Stimulated activated CD4-positive, alpha-beta T cell treated with anti-CD3 and anti-CD28 coated beads, Interleukin-1b, Interleukin-23, amount 100 ng/mL, for 1 hour (primary cell): ENCODE measurements at places on chromosomes 5 and 9.

DNA sequence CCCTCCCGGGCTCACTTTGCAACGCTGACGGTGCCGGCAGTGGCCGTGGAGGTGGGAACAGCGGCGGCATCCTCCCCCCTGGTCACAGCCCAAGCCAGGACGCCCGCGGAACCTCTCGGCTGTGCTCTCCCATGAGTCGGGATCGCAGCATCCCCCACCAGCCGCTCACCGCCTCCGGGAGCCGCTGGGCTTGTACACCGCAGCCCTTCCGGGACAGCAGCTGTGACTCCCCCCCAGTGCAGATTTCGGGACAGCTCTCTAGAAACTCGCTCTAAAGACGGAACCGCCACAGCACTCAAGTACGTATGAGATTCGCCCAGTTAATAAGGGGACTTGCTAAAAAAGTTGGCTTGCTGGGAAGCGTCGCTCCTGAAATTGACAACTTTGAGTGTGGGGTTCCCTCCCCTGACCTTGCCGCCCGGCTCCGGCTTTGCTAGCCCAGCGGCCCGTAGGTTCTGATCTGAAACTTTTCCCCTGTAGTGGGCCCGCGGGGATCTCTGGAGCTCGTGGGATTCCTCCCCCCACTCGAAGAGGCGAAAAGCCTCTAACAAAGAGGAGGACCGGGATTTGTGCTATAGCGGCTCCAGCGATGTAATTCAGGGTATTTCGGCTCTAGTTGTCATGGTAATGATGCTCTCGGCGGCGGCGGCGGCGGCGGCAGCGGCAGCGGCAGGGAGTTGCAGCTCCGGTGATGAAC, 572 bp downstream of the NR4A3 start:
- DNase-seq = no peak

DNA sequence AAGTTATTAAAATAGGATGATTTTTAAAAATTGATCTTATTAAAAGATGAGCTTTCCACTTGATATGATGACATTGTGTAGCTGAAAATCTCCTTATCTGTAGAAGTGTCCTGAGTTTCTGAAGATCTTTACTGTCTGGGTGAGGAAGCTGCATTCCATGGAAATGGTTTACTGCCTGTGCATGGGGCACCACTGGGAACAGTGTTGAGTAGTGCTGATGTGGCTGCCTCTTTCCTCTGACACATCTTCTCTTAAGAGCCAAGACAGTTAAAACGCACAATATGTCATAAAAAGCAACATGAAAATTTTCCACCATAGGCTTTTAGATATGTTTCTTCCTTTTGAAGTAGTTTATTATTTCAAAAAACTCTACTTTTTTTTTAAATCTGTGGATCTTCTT, 24.6 kb downstream of the SECISBP2 start:
- no peak for DNase-seq

GRCh38 chr9:132478353-132479050, 68.5 kb downstream of the CFAP77 start:
- DNase-seq = no peak

DNA sequence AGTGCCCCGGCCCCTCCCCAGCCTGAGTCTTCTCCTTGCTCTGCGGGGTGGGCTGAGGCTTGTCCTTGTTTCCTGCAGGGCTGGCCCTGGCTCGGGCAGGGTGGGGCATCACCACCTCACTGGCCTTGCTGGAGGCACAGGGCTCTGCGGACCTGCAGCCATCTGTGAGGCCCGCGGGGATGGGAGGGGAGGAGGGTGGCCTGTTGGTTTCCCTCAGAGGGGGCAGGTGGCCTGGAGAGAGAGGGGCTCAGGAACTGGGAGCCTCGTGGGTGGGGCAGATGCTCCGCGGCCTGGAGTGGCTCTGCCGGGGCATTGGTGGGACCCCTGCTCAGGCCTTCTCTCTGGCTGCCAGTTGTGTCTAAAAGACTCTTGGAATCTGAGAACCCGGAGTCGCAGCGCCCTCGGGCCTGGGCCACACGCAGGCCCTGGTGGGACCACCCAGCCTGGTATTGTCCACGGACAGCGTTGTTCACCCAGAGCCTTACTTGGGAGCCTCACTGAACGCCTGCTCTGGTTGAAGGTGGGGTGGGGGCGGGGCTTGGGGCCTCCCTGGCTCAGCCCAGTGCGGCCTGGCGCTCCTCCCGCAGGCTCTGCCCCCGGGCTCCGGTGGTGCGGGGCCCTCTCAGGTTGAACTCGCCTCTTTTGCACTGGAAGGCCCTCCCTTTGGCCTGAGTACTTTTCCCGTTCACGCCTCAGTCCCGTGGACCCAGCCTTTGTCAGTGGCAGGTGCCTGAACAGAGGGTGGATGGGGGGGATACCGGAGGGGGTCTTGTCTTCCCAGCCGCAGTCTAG, 111.3 kb downstream of the RXRA start:
- no peak for DNase-seq

DNA sequence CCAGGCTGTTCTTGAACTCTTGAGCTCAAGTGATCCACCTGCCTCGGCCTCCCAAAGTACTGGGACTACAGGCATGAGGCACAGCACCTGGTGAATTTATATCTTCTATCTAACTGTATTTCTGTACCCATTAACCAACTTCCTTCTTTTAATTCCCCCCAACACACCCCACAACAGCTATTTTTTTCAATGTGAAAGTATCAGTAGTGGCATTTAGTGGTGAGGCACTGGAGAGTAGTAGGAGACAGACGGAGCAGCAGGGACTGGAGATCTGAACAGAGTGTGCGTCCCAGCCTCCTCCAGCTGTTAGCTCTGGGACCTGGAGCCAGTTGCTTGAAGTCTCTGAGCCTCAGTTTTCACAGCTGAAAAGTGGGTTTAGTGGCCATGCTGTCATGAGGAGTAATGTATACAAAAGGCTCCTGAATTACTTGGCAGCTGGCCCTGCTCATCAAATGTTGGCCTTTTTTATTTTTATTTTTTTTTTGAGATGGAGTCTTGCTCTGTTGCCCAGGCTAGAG, 11.0 kb upstream of the EEIG1 start:
- DNase-seq = no peak

- no peak for DNase-seq
These were observed 12.1 kb downstream of the MELK start for GRCh38 chr9:36584620-36585460.

GRCh38 chr9:14054096-14054495, 259.8 kb downstream of the NFIB start:
- DNase-seq = no peak

DNA sequence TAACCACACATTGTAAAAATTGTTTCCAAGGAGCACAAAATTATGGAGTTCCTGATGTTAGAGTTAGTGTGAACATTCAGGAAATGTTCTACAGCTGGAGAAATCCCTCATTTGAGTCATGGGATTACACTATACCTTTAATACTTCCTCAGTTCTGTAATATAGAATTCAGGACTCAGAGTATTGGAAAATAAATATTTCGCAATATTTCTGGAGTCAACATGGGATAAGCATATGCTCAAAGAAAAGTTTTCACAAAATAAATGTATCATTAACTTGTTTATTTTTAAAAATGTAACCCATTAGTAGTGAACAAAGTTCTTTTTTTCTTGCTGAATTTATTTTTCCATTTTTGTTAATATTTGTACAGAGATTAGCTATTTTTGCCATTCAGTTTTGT, 8.6 kb downstream of the CYLC2 start:
- DNase-seq = no peak

GRCh38 chr9:88988796-88989641, 2.2 kb upstream of the S1PR3 start:
- DNase-seq = no peak

- DNase-seq = no peak
These were observed 111.2 kb upstream of the PTGER4 start for GRCh38 chr5:40568548-40568947.

- no peak for DNase-seq
These were observed 60.8 kb downstream of the SEMA4D start for GRCh38 chr9:89436963-89437625.

- no peak for DNase-seq
These were observed 11.4 kb upstream of the NRARP start for GRCh38 chr9:137313326-137313936.

- no peak for DNase-seq
These were observed 129.0 kb downstream of the TLE4 start for GRCh38 chr9:79700607-79701360.
